Activated CD4-positive, alpha-beta T cell treated with anti-CD3 and anti-CD28 coated beads, Interleukin-2, amount 50 U/mL, for 48 hours (primary cell): ENCODE measurements at places on chromosomes 7 and 10.

GRCh38 chr10:71092812-71093401 lies 119.5 kb upstream of the UNC5B start:
- DNase-seq, result no peak

DNA sequence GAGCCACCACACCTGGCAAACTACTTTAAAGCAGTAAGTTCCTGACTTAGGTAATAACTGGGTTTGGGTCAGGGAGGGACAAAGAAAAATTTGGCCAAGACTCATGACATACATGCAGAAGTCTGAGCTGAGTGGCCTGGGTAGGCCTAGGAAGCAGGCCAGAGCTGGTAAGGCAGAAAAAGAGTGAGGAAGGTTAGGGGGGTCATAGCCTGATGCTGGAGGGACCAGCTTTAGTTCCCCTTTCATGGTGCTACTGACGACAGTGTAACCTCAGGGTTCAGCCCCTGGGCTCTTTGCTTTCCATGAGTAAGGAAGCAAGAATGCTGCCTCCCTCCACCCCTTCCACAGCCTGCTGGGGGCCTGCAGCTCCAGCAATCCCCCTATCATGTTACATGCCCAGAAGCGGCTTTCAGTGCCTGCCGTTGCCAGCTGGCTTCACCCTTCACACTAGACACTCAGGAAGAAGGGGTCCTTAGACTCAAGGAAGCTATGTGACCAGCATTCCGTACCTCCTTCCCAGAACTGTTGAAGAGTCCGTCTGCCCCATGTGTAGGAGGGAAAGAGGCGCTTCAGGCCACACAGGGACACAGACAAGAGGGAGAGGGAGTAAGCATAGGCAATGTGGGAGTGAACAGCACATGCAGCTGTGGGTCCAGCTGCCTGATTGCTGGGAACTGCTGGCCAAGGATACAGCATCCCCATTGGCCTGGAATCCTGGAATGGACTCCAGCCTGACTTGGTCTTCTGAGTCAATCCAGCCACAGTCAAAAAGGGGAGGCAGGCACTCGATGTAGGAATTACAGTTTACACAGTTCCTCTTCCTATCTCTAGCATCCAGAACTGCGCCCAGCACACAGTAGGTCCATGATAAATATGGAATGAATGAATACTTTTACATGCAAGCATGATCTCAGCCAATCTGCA lies 4.1 kb upstream of the PLAU start:
- no peak for DNase-seq

GRCh38 chr7:52876402-52876801 lies 159.0 kb upstream of the POM121L12 start:
- no peak for DNase-seq

DNA sequence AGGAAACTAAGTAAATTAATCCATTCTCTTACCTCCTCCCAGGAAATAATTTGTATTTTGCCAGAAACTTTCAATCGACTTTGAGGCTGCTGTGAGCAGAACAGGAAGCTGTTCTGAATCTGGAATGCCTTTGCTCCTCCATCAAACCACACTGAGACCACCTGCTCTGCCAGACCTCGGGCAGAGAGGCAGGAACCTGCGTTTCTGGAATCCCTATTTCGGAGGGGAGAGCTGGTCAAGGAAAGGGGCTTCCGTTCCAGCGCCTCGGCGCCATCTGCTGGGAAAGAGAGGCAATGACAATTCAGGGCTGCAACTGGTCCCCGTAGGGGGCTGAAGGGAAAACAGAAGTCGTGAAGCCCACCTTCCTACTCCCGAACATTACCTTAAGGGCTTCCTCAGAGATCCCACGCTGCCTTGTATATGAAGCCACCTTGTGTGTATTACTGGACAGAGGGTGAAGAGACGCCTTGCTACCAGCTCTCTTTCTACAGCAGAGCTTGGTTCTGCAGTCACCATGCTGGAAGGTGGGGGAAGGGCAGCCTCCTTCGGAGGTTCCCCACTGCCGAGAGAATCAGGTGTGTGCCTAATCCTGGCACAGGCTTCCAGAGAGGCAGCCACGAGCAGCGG lies 31.2 kb downstream of the ZNF467 start:
- peak; percentile 68 for DNase-seq

GRCh38 chr10:219731-220472 lies 84.6 kb downstream of the ZMYND11 start:
- no peak for DNase-seq

DNA sequence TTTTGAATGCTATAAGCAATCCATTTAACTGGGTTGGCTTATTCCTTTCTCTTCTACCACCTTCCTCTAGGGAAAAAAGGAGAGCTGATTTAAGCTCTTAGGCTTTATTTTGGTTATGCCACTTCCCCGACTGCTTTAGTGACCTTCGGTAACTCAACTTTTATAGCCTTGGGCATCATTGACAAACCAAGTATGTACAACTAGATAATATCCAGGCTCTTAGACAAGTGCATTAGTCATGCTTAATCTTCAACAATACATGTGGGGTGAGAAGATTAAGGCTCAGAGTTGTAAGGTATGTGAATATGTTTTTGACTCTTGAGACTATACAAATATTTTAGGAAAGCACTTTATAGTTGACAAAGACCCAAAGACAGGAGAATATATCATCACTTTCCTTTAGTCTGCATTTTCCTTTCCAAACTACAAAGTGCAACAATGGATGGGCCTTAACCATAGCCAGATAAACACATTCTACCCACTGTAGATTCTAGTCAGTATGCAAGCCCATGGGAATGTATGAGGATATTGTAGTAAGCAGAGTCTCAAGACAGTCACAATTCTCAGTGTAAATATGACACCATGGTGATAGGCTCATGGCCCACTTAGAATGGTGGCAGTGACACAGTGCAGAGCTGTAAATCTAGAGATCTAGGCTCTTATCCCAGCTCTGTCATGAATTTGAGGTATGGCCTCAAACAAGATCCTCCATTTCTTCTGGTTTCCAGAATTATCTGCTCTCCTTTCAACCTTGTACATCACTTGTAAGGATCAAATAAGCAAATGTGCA lies 1117.3 kb downstream of the SORCS3 start:
- no peak for DNase-seq

GRCh38 chr10:48616436-48616835 lies 11.6 kb upstream of the ARHGAP22 start:
- DNase-seq, result no peak

DNA sequence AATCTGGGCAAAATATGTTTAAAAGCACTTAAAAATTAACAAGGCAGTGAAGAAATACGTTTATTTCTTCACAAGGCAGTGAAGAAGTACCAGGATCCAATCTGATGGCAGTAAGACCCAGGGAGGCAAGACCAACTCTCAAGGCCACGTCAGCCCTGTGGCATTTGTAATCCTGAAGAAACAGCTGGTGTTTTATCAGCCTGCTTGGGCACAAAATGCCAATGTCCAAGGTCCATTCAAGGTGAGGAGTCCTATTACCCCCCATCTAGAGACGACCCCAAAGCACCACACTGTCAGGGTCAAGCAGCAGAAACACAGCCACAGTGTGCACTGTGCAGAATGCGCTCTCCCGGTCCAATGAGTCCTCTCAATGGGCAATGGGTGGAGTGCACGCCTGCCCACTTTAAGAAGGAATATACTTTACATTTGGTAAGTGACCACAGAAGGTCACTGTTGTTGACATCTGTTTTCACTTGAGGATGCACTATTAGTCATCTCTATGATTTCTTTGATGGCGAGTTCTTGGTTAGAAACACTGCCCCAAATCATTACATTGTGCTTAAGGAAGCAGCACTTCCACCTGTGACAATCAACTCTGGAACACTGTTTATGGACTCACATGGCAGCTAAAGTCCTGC lies 12.8 kb downstream of the CPXM2 start:
- DNase-seq, result no peak

DNA sequence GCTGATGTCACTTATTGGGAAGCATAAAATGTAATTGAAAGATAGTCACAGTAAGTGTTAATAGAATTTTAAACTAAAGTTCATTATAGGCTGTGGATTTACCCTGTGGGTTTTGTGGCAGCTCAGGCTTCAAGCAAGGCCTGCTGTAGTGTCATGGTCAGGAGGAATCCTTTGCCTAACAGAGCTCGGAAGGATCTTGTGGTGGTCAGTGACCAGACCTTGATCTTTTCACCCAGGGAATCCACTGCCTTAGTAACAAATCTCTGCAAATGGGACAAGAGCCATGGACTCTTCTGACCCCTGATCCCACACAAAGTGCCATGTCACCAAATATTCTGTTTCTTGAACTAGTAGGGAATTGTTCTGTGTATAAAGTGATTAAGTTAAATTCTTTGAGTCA lies 20.6 kb upstream of the HDAC9 start:
- no peak for DNase-seq

- no peak for DNase-seq
These were observed 203.8 kb downstream of the ZMYND11 start for GRCh38 chr10:339038-339391.

GRCh38 chr7:36343548-36343947 lies 46.1 kb upstream of the ANLN start:
- DNase-seq, result no peak
